CD4-positive, alpha-beta T cell treated with Interleukin-1 beta for 1 hour (primary cell): ENCODE measurements at places on chromosomes 1 and 21.

- DNase-seq, result no peak
These were observed 171.9 kb downstream of the PRDM2 start for GRCh38 chr1:13871886-13872285.

GRCh38 chr1:6601049-6601922, 1.4 kb downstream of the KLHL21 start:
- peak; percentile 81 for DNase-seq

GRCh38 chr1:7656557-7657215, 114.4 kb upstream of the VAMP3 start:
- DNase-seq, result no peak

DNA sequence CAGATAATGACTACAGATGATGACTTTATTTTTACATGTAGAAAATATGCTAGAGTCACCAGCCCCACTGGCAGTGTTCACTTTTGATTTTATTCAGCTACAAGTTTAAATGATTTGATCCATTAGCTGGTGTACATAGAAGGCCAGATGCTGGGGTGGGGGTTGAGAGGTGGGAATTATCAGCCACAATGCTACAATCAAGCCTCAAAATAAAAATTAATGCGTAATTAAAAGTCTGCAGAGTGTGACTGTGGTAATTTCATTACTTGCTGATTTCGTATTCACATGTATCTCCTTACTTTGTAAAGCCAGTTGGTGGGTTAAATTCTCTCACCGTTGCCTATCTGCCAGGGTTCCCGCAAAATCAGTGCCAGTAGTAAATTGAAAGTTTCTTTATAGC, 109.3 kb downstream of the GALNT2 start:
- no peak for DNase-seq

DNA sequence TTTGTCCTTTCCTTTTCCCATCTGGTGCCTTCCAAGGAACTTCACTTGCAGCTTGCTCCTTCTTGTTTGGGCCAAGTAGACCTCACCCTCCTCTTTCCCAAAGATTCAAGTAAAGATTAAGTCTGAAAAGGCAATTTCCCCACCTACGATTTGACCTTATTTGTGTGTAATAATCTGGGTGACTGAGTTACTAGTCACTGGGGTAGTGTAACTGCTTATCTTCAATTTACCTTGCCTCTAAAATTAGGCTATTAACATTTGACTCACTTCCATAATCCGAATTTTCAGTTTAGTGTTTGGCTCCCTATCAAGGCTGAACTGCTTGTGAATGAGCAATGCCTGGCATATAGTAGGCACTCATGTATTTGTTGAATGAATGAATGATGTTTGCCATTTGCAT, 59.6 kb downstream of the PLA2G4A start:
- DNase-seq, result no peak

GRCh38 chr1:151756291-151756690, 7.0 kb downstream of the MRPL9 start:
- no peak for DNase-seq

- no peak for DNase-seq
These were observed 8.0 kb downstream of the CHODL start for GRCh38 chr21:18252680-18253079.

DNA sequence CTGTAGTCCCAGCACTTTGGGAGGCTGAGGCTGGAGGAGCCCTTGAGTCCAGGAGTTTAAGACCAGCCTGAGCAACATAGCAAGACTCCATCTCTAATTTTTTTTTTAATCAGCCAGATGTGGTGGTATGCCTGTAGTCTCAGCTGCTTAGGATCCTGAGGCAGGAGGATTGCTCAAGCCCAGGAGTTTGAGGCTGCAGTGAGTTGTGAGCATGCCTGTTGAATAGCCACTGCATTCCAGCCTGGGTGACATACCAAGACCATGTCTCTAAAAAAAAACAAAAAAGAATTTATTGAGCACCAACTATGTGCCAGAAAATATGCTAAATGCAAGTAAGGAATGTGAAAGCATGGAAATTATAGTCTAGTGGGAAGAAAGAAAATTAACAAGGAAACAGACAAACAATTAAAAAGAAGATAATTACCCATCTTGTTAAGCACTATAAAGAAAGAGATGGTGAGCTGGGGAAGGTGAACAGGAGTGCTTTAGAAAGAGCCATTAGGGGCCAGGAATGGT, 104.0 kb upstream of the ZNF678 start:
- DNase-seq, result no peak
